Naive thymus-derived CD8-positive, alpha-beta T cell (primary cell): ENCODE measurements at places on chromosomes 3 and 15. TPM values are rescaled to one million over a fixed set of nuclear protein-coding genes. Genes with fewer than 3 reads are reported as not detected.

Gene THAP10
- not detected for total RNA-seq

Gene STX19
- not detected for total RNA-seq

DNA sequence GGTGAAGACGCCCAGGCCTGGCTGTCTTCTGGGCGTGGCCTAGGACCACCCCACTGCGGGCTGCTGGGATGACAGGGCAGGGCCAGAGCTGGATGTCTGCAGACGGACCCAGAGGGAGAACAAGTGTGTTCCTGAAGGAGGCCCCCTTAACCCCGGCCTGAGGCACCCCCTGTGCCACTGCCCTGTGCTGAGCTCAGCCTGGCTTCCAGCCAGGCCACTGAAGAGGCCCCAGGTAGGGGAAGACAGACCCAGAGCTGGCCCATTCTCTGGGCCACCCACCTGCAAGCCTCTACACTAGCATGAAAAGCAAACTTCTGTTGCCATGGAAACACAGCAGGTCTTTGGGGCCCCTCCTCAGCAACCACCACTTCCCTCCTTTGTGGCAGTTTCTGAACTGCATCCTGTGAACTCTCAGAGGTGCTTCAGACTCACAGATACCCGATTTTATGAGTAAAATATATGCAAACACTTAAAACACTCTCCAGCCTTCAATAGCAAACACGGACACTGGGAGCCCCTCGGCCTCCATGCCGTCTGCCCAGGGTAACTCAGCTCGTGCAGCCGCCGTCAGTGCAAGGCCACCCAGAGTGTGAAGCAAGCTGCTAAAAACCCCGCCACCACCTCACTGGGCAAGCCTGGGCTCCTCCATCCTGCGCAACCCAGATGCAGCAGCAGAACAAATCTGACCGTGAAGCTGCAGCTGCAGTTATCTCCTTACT lies 42.5 kb downstream of the CMTM6 start:
- peak; percentile 97 for DNase-seq
- no peak overlapping the region for H3K4me3 ChIP-seq
- H3K27ac ChIP-seq = no peak overlapping the region
- H3K4me1 ChIP-seq = peaks cover 35% of the 10 kb centered on the region

GRCh38 chr3:71710906-71711494 lies 14.2 kb downstream of the EIF4E3 start:
- peaks cover 4% of the 10 kb centered on the region for H3K36me3 ChIP-seq
- no peak for DNase-seq
- H3K4me1 ChIP-seq = peaks cover 70% of the 10 kb centered on the region
- H3K4me3 ChIP-seq = no peak overlapping the region
- no peak overlapping the region for H3K27ac ChIP-seq

Gene GRAMD1C
- total RNA-seq = 2.1 TPM

DNA sequence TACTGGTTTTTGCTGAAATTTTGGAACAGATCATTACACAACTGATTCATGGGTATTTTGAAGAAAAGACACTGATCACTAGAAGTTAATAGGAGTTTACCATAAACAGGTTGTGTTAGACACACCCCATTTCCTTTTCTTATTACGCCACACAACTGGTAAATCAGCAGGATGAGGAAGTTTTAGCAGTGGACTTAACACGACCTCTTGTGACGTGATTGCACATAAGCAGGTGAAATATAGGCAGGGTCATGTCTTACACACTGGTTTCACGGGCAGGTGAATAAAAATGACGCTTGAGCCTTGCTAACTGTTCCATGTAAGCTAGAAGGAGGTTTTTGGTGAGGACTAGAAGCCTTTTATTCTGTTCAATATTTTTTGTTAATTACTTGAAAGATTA lies 27.1 kb upstream of the TPRG1 start:
- peak overlapping the region; percentile 78 for H3K27ac ChIP-seq
- no peak overlapping the region for H3K4me3 ChIP-seq
- DNase-seq = peak; percentile 64
- H3K27me3 ChIP-seq = peaks cover 2% of the 10 kb centered on the region

Gene CPN2
- not detected for total RNA-seq

Gene TMEM266
- total RNA-seq = not detected

Gene PEAK1
- 20.4 TPM for total RNA-seq

GRCh38 chr3:106191211-106191610 lies 322.4 kb upstream of the CBLB start:
- H3K4me1 ChIP-seq = peaks cover 2% of the 10 kb centered on the region
- no peaks in the 10 kb centered on the region for H3K27me3 ChIP-seq
- peaks cover 5% of the 10 kb centered on the region for H3K36me3 ChIP-seq

GRCh38 chr3:100546020-100546744 lies 53.8 kb downstream of the TMEM45A start:
- no peak for DNase-seq
- no peaks in the 10 kb centered on the region for H3K36me3 ChIP-seq
- no peak overlapping the region for H3K4me3 ChIP-seq
- H3K4me1 ChIP-seq = no peaks in the 10 kb centered on the region

DNA sequence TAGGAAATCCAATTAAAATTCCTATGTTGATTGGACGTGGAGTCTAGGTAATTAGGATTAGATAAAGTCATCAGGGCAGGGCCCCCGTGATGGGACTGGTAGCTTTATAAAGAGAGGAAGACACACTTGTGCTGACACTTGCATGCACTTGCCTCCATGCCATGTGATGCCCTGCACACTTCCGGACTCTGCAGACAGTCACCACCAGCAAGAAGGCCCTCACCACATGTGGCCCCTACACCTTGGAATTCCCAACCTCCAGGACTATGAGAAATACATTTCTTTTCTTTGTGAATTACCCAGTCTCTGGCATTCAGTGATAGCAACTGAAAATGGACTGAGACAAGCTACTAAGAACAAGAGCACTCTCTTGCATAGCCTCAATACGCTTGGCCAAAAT lies 90.6 kb downstream of the CRYGS start:
- no peak overlapping the region for H3K4me3 ChIP-seq
- no peak overlapping the region for H3K27ac ChIP-seq
- H3K27me3 ChIP-seq = no peaks in the 10 kb centered on the region
- no peaks in the 10 kb centered on the region for H3K36me3 ChIP-seq
- no peaks in the 10 kb centered on the region for H3K4me1 ChIP-seq

DNA sequence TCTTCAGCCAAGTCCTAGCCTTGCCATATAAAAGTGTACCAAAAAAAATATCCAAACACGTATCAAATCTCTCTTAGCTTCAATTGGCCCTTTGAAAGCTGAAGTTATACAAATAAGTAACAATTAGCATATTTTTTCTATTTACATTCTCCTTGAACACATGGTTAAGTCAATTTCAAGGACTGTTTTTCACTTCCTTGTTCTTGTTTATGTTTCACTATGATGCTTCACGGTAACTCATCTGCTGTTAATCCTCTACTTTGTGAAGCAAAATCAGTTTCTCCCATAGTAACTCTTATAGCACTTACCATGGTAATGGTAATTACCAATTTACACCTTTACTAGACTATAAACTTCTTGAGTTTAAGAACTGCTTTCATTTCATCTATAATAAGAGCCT lies 10.6 kb upstream of the SPRED1 start:
- H3K4me1 ChIP-seq = no peaks in the 10 kb centered on the region
- no peak for DNase-seq
- H3K27ac ChIP-seq = no peak overlapping the region
- H3K27me3 ChIP-seq = peaks cover 13% of the 10 kb centered on the region
- no peaks in the 10 kb centered on the region for H3K36me3 ChIP-seq
- no peak overlapping the region for H3K4me3 ChIP-seq

Gene LRTM1
- total RNA-seq = not detected

Gene GAP43
- total RNA-seq = not detected

- peak overlapping the region; percentile 90 for H3K27ac ChIP-seq
- peaks cover 10% of the 10 kb centered on the region for H3K36me3 ChIP-seq
- peaks cover 30% of the 10 kb centered on the region for H3K4me1 ChIP-seq
- H3K4me3 ChIP-seq = peak overlapping the region; percentile 82
Measured at GRCh38 chr3:67685499-67685898, 31.1 kb upstream of the SUCLG2 start.

Gene FGF7
- 0.23 TPM for total RNA-seq

GRCh38 chr3:185537369-185537970 lies 14.9 kb downstream of the LIPH start:
- no peak overlapping the region for H3K4me3 ChIP-seq
- peaks cover 6% of the 10 kb centered on the region for H3K4me1 ChIP-seq
- no peaks in the 10 kb centered on the region for H3K36me3 ChIP-seq

DNA sequence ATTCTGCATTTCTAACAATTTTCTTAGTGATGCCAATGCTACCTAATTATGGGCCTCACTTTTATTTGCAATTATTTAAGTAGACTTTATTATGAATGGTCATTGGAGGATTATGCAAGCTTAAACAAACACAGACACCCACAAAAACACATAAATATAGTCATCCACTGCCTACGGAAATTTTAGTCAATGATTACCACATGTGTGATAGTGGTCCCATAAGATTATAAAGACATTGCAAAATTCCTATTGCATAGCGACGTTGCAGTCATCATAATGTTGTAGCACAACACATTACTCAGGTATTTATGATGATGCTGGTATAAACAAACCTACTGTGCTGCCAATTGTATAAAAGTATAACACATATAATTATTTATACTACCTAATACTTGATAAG lies 247.8 kb upstream of the ALCAM start:
- no peak overlapping the region for H3K27ac ChIP-seq
- no peaks in the 10 kb centered on the region for H3K36me3 ChIP-seq
- H3K27me3 ChIP-seq = no peaks in the 10 kb centered on the region
- no peak overlapping the region for H3K4me3 ChIP-seq
- no peaks in the 10 kb centered on the region for H3K4me1 ChIP-seq
- no peak for DNase-seq

DNA sequence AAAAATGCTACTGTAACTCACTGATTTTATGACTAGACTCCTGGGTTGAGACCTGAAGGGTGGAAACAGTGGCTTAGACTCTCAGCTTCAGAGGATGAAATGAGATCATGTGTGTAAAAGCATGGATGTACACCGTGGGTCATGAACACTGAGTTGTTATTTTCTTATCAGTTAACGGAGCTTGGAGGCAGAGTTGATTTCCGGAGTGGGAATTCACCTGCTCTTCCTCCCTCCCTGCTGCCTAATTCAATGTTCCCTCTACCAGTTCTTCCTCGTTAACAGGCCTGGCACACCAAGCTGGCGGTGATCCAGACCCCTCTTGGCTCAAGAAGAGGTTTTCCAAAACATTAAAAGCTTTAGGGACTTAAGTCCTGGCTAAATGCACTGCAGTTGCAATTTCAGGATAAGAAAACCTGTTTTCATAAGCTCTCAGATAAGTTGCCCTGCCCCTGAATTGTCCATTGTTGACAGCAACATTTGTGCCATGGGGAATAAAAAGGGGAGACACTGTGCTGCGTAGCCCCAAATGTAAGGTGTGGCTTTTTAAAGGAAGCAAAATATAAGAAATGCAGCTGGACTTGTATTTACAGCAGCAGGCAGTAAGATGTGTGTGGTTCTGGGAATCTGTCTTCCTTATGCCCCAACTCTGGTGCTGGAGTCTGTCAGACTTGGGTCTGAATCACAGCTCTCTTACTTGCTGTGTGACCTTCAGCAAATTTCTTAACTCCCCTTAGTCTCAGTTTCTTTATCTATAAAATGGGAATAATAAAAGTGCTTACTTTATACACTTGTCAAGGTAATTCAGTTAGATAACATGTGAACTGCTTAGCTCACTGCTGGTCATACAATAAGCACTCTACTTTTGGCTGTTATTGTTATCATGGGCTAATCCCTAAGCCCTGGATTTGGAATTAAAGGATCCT lies 9.9 kb downstream of the PDIA5 start:
- no peaks in the 10 kb centered on the region for H3K36me3 ChIP-seq
- no peak for DNase-seq
- no peaks in the 10 kb centered on the region for H3K27me3 ChIP-seq
- H3K4me1 ChIP-seq = peaks cover 2% of the 10 kb centered on the region

Gene TMC3
- total RNA-seq = not detected

- H3K4me1 ChIP-seq = no peaks in the 10 kb centered on the region
- H3K36me3 ChIP-seq = peaks cover 85% of the 10 kb centered on the region
- H3K27me3 ChIP-seq = no peaks in the 10 kb centered on the region
- H3K4me3 ChIP-seq = no peak overlapping the region
- H3K27ac ChIP-seq = no peak overlapping the region
Measured at GRCh38 chr3:133620066-133620784, 41.5 kb downstream of the TOPBP1 start.

- H3K27ac ChIP-seq = no peak overlapping the region
- H3K4me3 ChIP-seq = no peak overlapping the region
- peaks cover 9% of the 10 kb centered on the region for H3K36me3 ChIP-seq
- peaks cover 1% of the 10 kb centered on the region for H3K4me1 ChIP-seq
- no peak for DNase-seq
Measured at GRCh38 chr15:89023311-89023961, 64.8 kb upstream of the ABHD2 start.

Gene PLSCR5
- not detected for total RNA-seq

Gene ITPKA
- not detected for total RNA-seq

Gene C3orf70
- total RNA-seq = not detected

DNA sequence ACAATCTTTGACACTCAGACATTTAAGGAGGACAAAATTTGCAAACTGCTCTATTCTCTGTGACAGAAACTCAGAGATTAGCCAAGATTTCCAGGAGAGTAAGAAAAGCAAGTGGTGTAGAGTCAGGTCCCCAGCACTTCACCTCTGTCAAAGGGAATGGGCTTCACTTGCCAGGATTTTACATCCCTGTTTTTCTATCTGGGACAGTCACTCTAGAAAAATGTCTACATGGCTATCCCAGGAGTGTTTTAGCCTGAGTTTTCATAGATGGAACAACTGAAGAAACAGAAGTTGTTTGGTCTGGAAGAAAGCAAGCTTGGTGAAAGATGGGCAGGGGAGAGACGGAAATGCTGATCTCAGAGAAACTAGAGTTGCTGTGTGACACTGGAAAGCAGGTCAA lies 3.0 kb downstream of the FAM219B start:
- H3K27me3 ChIP-seq = no peaks in the 10 kb centered on the region
- H3K27ac ChIP-seq = peak overlapping the region; percentile 78
- H3K36me3 ChIP-seq = no peaks in the 10 kb centered on the region
- no peak for DNase-seq
- no peak overlapping the region for H3K4me3 ChIP-seq
- peaks cover 54% of the 10 kb centered on the region for H3K4me1 ChIP-seq

- H3K4me3 ChIP-seq = no peak overlapping the region
- no peak overlapping the region for H3K27ac ChIP-seq
Measured at GRCh38 chr3:114551770-114552526, 258.1 kb downstream of the TIGIT start.

DNA sequence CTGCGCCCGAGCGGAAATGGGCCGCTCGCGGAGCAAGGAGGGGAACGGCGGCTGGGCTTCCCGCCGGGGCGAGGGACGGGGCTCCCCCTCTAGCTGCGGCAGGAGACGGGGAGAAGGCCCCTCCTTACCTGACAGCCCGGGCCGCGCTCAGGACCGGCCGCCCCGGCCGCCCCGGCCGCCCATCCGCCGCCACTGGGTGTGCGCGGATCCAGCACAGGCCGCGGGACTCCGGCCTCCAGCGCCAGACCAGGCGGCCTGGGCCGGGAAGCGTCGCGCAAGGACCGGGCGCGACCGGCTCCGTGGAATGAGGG lies 296 bp downstream of the TPRA1 start:
- peaks cover 43% of the 10 kb centered on the region for H3K4me1 ChIP-seq
- H3K27me3 ChIP-seq = no peaks in the 10 kb centered on the region
- H3K4me3 ChIP-seq = peak overlapping the region; percentile 97
- no peak for DNase-seq
